Progenitor cell of endocrine pancreas (in vitro differentiated cells): ENCODE measurements at places on chromosomes 5 and 9. TPM values are rescaled to one million over a fixed set of nuclear protein-coding genes. Genes with fewer than 3 reads are reported as not detected.

GRCh38 chr5:43157068-43157467 lies 35.0 kb upstream of the NIM1K start:
- DNase-seq = no peak

DNA sequence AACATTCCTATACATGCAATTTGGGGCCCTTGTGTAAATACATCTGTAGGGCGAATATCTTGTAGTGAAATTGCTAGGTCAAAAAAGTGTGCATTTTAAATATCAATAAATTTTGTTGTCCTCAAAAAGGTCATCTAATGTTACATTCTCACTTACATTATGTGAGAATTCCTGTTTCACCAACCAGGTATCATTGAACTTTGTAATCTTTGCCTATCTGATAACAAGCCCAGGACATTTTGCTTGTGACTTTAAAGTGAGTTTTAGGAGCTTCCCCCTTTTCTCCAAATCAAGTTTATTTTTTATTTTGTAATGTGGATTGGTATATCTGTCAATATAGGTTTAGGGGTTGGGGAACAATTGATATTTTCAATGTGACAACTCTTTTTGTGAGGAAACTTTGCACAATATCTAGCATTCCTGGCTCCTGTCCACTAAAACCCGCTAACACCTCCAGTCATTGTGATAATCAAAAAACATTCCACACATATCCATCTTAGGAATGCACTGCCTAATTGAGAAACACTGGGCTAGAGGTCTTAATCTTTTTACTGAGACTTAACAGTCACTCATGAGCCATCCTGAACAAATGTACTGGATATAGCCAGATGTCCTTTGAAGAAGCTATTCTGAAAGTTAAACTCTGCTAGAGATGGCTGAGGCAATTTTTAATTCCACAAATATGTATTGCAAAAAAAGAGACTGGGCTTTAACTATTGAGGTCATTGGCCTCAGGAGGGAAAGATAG lies 72.5 kb upstream of the SLC1A1 start:
- no peak for DNase-seq

GRCh38 chr9:36938617-36939016 lies 95.5 kb downstream of the PAX5 start:
- DNase-seq = no peak

Gene PCDHGA11
- total RNA-seq = 3.1 and 3.3 TPM in 2 replicates

- DNase-seq = no peak
Observed at GRCh38 chr5:100516285-100516684, 18.9 kb upstream of the FAM174A start.

- no peak for DNase-seq
Observed at GRCh38 chr5:169647566-169647965, 10.5 kb downstream of the DOCK2 start.

Gene DBH
- total RNA-seq = not detected in 2 replicates

DNA sequence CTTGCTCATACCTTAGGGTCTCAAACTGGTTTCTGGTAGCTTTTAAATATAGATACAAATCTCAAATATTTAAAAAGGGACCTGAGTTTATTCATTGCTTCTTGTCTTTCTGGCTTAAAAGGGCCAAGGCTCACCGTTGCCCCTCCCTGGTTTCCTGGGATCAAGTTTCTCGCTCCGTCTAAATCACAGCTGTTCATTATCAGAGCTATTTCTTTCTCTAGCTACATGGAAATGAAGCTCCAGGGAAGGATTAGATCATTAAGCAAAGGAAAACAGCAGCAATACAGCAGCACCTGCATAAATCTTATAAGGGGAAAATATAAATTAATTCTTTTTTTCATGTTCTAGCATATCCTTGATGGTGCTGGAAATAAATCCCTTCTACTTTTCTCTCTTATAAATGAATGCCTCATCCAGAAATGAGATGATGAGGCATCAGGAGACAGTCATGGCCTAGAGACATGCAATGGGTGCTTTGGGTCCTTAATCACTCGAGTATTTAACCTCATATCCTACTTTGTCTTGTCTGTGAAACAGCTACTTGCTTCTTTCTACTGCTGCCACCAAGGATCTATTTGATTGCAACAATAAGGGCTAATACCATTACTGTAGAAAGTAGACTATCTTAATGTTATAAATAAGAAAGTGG lies 320.1 kb downstream of the TRPM3 start:
- DNase-seq = no peak

GRCh38 chr9:33742519-33742918 lies 52.8 kb upstream of the PRSS3 start:
- no peak for DNase-seq

Gene ENTREP1
- 3.6 and 3.7 TPM in 2 replicates for total RNA-seq

Gene CCDC152
- 0.17 and 0.20 TPM in 2 replicates for total RNA-seq

GRCh38 chr9:8262625-8263622 lies 463.3 kb upstream of the DMAC1 start:
- no peak for DNase-seq

DNA sequence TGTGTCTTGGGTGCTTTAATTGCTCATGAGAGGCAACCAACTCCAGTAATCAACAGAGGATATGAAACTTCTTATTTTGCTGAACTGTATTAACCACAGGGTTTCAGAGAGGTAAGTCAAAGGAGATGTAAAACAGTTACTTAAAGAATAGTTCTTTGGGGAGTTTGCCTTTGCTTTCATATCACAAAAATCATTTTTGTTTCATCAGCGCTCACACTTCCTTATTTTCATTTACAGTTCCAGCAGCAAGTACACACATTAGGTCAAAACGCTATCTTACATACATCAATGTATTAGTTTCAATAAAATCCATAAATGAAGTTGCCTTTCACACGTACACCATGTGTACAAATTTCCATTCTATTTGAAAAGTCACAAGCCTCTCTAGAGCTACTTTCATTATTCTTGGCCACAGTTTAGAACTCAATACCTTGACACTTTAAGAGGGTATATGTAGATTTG lies 50.1 kb downstream of the ST8SIA4 start:
- DNase-seq = no peak
